ENCODE measurements at places on chromosomes 6 and 20.

- DNase-seq: no peak
Measured at GRCh38 chr20:6489361-6490171, 277.9 kb upstream of the BMP2 start.

DNA sequence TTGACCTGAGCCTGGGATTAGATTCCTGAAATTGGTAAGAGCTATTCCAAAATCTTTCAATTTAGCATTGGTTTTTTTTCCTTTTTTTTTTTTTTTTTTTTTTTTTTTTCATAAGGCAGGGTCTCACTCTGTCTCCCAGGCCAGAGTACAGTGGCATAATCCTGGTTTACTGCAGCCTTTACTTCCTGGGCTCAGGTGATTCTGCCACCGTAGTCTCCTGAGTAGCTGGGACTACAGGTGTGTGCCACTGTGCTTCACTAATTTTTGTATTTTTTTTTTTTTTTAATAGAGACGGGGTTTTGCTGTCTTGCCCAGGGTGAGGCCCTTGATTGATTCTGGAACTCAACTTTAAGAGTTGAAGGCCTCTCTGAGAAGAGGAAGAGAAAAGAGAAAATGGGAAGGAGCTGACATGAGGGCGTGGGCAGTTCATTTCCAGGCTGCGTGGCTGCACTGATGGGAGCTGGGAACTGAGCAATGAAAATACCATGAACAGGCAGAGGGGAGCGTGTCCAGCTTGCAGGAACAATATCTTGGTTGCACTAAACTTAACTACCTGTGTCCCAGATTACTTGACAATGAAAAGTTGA, 24.6 kb downstream of the KDM1B start:
- DNase-seq: no peak

GRCh38 chr6:144262470-144263369, 22.4 kb upstream of the UTRN start:
- no peak for DNase-seq

- no peak for DNase-seq
Measured at GRCh38 chr20:44009679-44009992, 95.0 kb downstream of the TOX2 start.

DNA sequence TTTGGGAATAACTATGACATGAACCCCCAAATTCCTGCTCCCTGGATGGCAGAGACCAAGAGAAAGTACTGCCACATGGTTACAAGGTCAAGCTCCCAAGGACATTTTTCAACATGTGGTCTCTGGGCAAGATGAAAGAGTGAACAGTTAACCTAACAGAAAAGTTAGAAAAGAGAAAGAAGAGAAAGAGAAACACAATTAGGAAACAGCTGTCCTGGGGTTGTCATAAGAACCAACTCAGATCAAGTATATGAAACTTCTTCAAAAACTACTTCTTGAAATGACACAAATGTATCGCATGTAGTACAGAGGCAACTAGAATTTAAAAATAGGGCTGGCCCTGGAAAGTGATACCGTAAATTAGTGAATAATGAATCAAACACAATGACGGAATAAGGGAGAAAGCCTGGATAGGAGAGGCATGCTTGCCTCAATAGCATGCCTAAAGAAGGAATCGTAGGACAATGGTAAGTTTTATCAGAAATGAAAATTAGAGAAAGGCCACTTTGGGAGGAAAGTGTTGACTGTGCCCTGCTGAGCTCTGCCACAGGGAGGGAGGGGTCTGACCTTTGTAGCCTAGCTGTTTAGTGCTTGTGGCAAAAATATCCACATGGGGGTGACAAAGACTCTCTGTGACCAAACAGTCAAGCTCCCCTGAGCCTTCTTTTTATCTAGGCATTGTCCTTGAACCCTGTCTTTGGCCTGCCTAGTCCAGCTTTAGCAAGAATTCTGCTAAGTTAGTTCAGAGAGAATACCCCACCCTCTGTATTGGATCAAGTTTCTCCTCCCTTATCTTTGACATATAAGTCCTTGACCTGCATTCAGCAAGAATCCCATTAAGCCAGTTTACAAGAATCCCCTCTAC, 4.3 kb upstream of the DCBLD1 start:
- DNase-seq: no peak

GRCh38 chr6:141103246-141103645, 1029.5 kb upstream of the GJE1 start:
- DNase-seq: no peak

DNA sequence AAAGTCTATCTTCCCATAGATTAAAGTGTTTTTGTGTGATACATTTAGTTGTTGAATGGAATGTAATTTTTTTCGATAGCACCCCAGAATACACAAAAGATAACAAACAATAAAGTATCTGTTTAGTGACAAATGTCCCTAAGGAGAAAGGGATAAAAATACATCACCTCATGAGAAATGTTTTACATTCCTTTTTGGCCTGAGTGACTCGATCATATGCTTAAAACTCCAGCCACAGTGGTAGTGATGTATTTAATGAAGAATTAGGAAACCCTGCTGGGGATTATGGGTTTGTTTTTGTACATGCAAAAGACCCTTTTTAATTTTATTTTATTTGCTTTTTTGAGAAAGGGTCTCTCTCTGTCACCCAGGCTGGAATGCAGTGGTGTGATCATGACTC, 4.3 kb upstream of the SGK1 start:
- no peak for DNase-seq

DNA sequence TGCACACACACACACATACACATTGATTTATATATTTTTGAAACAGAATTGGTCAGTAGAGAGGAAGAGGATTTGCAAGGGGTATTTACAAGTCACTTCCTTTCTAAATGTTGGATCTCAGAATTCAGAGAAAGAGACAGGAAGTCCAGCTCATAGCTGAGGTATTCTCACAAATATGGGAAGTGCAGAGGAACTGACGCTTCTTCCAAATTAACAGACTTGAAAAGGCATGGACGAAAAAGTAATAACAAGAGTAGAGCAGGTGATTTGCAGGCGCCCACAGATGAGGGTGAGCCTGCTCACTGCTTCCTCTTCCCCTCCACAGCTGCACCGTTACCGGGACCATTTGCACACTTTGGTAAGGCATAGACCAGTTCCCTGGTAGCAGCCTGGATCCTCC, 246.4 kb downstream of the PHACTR1 start:
- no peak for DNase-seq

GRCh38 chr6:34177181-34177591, 31.3 kb upstream of the GRM4 start:
- no peak for DNase-seq

GRCh38 chr6:2230659-2231277, 14.6 kb downstream of the GMDS start:
- no peak for DNase-seq

DNA sequence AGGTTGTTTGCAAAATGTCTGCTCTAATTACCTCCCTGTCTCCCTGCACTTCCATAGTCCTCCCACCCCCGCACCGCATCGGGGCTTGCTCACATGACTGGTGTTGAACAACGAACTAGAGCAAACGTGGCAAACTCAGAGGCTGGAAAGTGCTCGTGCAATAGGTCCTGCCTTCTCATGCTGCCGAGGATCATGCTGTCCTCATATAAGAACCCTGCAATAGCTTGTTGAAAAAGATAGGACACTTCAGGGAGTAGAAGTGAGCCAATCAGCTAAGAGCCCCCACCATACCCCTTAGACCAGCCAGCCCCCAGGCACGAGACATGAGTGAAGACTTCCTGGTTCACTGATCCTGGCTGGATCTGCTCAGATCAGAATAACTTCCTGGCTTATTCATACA, 219.2 kb downstream of the C6orf118 start:
- DNase-seq: no peak

GRCh38 chr20:57996465-57996864, 232.0 kb downstream of the ANKRD60 start:
- no peak for DNase-seq

DNA sequence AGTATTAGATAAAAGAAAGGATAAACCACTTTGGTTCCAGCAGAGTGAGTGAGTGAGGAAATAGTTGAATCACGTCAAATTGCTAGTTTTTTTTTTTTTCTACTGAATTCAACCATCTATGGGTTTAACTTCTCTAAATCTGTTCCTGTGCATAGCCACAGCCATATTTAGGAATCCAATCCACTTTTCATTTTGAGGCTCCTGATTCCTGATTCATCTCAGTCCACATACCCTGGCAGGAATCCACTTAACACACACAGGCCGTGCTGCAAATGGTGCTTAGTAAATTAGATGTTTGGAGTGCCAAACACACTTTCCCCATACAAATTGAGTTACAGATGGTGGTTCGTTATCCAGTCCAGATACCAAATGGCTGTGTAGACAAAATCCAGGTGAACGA, 220.3 kb downstream of the ALDH8A1 start:
- no peak for DNase-seq

DNA sequence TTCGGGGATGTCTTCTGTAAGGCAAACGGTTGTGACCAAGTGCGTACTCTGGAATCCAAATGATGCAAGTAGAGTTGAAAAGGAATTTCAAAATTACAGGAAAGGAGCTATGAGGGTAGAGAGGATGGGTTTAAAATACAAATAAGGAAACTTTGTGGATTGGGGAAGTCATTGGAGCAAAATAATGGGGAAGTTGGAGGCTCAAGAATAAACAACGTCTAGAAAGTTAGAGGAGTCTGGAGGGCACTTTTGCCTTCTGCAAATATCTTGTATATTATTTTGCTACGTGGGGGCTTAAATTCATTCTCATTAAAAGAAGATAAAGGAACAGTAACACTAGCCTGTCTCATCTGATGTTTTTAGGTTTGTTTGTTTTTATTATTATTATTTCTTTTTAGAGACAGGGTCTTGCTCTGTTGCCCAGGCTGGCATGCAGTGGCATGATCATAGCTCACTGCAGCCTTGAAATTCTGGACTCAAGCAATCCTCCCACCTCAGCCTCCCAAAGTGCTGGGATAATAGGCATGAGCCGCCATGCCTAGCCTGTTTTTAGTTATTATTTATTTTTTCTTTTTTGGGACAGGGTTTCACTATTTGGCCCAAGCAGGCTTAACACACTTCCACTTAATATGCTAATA, 55.0 kb upstream of the TNFAIP3 start:
- no peak for DNase-seq

DNA sequence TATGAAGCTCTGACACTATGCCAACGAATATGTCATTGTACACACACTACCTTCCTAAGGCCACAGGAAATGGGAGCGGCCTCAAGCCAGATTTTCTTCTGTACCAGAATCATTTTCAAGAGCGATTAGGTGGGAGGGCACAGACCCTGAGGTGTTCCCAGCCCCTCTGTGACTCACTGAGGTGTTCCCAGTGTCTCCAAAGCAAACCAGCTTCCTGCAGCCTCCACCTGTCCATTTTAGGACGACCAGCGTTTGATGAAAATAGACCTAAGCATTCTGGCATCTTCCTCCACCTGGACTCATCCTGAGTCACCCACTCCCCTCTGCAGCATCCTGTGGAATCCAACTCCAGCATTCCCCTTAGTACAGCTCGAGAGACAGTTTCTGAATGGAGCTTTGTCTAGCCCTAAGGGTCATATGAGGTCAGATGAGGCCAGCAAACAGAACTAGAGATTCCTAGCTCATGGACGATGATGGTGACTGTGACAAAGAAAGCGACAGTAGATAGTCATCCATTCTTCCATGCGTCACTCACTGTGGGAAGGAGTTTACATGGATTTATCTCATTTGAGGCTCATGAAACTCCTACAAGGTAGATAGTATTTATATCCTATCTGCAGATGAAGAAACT, 203.4 kb downstream of the PTPRT start:
- DNase-seq: no peak

- DNase-seq: no peak
Measured at GRCh38 chr6:150263765-150264404, 104.9 kb upstream of the IYD start.

DNA sequence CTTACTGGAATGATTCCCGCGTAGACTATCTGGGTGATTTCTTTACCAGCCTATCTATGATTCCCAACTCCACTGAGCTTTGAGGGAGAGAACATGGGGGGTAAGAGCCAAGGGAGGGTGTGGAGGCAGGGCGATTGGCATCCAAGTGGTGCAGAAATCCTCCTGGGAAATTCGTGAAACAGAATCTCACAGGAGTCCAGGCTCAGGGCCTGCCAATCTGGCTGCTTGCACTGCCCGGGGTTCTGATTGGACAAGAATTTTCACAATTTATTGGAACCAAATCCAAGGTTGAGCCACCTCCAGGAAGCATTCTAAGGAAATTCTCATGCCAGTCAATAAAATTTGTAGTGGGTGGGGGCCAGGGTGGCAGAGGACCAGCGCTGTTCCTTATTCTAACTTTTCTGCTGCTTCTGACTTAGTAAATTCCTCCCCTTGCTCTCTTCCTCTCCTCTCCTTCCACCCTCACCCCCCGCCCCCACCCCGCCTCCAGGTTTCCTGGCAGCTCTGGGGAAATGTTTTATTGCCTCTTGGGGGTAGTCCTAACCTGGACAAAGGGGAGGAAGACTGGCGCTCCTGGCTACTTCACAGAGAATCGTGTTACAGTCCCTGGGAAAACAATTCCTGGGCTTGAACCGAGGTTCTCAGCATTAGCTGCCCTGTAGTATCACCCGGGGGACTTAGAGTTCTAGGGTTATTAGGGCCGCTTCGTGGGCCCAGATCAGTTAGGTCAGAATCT, 3.1 kb downstream of the BMP6 start:
- DNase-seq: no peak

- DNase-seq: no peak
Measured at GRCh38 chr20:7207186-7207798, 439.8 kb downstream of the BMP2 start.

GRCh38 chr20:36126836-36127527, 27.6 kb upstream of the EPB41L1 start:
- DNase-seq: no peak

- DNase-seq: no peak
Measured at GRCh38 chr20:8664778-8665177, 404.1 kb upstream of the PLCB4 start.

- no peak for DNase-seq
Measured at GRCh38 chr20:9852566-9852965, 13.7 kb upstream of the PAK5 start.

DNA sequence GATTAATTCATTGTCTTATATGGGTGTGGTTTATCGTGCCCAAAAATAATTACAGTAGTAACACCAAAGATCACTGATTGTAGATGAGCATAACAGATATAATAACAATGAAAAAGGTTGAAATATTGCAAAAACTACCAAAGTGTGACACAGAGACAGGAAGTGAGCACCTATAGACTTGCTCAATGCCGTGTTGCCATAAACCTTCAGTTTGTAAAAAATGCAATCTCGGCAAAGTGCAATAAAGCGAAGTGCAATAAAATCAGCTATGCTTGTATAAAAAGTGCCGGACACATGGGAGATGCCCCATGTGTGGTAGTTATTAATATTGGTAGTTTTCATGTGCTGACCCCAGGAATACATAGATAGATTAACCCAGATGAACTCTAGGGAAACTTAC, 192.6 kb downstream of the NRN1 start:
- no peak for DNase-seq

DNA sequence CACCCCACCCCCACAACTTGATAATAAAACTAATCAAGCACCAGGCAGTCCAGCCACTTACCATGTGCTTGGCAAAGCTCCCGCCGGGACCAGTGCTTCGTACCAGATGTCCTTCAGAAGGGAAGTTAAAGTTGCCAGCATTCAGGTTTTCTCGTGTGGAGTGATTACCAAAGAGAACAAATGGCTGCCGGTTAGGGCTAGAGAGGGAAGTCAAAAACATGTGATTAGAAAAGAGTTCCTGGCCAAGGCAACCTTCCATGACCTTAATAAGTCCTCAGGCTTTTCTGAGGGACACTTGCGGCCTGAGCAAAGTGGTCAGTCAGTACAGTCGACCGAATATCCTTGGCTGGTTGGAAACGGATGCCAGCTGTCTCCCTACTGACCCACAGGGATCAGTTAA, 67.0 kb downstream of the DNAAF9 start:
- DNase-seq: no peak

- no peak for DNase-seq
Measured at GRCh38 chr20:38631155-38632022, 29.8 kb downstream of the ARHGAP40 start.

- no peak for DNase-seq
Measured at GRCh38 chr20:20267685-20268370, 100.1 kb upstream of the INSM1 start.

Data from activated naive CD4-positive, alpha-beta T cell (primary cell).